ENCODE measurements at places on chromosomes 1 and 21. TPM values are rescaled to one million over a fixed set of nuclear protein-coding genes. Genes with fewer than 3 reads are reported as not detected.

- DNase-seq = peak; percentile 56
These were observed 2.0 kb downstream of the KCNA3 start for GRCh38 chr1:110672753-110673108.

DNA sequence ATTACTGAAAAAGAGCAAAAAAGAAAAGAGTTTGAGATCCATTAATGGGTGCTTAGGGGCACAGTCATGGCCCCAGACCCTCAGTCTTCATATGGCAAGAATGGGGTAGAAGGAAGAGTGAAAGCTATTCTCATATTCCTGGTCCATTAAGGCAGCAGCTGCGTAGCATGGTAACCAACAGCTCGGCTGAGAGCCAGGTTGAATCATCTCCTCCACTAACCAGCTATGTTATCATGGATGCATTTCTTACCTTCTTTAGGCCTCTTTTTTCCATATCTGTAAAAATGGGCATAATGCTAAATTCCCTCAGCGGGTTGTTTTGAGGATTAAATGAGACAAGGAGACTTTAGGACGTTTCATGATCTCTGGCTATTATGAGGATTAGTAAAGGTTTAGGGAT lies 15.0 kb upstream of the SARS1 start:
- DNase-seq = no peak

GRCh38 chr1:27623327-27624212 lies 11.4 kb downstream of the FGR start:
- DNase-seq = no peak

GRCh38 chr1:222377428-222378088 lies 170.3 kb downstream of the HHIPL2 start:
- no peak for DNase-seq

DNA sequence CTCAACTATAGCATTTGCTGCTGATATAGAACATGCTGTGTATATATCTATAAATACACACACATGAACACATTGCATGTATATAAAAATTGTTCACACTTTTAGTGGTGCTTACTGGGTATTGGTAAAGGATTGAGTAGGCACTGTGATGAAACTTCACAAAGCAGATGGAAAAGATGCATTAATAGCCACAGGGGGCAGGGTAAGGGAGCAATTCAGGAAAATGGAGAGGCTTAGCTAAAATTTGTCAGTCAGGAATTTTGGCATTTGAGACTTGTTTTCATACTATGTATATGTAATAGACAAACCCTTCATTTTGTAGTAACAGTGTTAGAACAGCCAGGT lies 633 bp upstream of the PPFIA4 start:
- no peak for DNase-seq

DNA sequence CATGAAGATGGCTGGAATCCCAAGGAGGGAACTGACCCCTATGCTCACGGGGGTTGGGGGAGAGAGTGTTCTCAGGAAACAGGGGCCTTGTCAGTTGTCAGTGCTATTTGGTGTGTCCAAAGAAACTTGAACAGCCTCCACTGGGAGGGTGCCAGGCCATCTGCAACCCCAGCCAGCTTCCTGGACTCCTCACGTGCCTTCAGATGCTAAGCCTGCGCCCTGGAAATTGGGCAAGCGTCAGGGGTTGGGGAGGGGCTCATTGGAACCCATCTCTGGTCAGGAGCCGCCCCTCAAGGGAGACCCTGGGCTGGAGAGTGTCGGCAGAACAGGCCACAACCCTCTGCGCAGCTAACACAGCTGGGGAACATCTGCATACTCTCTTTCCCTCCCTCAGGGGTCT lies 13.1 kb upstream of the LHX4 start:
- no peak for DNase-seq

GRCh38 chr1:153607381-153607780 lies 5.6 kb downstream of the S100A16 start:
- no peak for DNase-seq

- DNase-seq = no peak
These were observed 94.4 kb upstream of the SLC45A1 start for GRCh38 chr1:8223526-8223925.

GRCh38 chr1:93820554-93821422 lies 58.2 kb downstream of the DNTTIP2 start:
- DNase-seq = no peak

GRCh38 chr1:43206600-43207228 lies 34.6 kb downstream of the CFAP57 start:
- no peak for DNase-seq

DNA sequence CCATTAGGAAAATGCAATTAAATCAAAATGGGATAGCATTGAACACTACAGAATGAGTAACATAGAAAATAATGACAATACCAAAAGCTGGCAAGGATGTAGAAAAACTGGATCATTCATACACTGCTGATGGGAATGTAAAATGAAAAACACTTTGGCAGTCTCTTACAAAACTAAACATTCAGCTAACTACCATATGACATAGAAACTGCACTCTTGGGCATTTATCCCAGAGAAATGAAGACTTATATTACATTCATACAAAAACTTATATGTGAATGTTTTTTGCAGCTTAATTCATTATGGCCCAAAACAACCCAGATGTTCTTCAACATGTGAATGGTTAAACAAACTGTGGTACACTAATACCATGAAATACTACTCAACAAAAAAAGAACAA lies 66.4 kb downstream of the ANKRD13C start:
- DNase-seq = no peak

GRCh38 chr1:109944541-109944940 lies 33.9 kb downstream of the CSF1 start:
- DNase-seq = no peak

GRCh38 chr1:78385744-78386462 lies 104.9 kb upstream of the PTGFR start:
- no peak for DNase-seq

- DNase-seq = no peak
These were observed 4.4 kb upstream of the C4BPB start for GRCh38 chr1:207084232-207084631.

- peak; percentile 66 for DNase-seq
These were observed 130.0 kb upstream of the KCNJ15 start for GRCh38 chr21:38126666-38127303.

DNA sequence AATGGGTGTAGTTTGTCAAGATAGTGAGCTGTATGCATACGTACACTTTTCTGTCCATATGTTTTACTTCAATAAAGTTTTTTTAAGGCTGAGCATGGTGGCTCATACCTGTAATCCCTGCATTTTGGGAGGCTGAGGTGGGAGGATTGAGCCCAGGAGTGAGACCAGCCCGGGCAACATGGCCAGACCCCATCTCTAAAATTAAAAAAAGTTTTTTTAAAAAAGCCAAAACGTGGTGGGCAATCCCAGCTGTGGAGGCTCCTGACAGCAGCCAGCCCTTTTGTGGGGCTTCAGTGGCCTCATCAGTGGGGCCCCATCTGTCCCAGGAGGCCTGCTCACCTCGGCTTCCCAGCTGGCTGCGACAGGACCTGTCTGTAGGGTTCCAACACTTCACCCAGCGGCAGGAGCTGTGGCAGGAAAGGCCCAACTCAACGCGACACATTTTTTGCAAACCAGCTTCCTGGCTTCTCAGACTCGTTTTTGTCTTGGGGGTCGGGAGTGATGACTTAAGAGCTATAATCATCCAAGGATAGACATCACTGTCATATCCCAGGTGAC lies 56.9 kb upstream of the LBR start:
- no peak for DNase-seq

DNA sequence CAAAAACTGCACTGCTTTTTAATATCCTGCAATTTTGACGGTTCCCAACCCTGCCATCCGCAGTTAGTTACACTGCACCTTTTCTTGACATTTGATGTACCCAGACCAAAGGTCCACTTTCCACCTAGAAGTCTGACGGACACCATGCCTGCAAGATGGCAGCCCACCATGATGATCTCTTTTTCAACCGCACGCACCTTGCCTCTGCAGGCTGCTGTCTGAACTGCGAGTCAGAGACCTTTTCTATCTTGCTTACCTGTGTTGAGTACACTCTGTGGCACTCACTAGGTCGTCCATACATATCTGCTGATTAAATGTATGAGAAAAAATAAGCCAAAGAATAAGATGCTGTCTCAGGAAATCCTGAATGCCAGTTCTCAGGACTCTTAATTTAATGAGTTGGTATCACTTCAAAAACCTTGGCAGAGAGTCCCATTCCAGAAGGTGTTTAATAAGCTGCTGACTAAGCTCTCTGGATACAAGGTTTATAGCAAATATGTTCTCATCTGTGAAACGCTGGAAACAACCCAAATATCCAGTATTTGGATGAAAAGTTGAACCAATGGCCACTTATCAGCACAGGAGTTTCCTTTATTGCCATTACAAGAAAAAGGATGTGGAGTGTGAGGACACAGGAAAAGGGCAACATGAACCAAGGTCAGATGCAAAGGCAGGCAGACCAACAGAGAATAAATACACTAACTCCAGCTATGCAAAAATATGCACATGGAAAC lies 37.9 kb downstream of the GNG12 start:
- no peak for DNase-seq

DNA sequence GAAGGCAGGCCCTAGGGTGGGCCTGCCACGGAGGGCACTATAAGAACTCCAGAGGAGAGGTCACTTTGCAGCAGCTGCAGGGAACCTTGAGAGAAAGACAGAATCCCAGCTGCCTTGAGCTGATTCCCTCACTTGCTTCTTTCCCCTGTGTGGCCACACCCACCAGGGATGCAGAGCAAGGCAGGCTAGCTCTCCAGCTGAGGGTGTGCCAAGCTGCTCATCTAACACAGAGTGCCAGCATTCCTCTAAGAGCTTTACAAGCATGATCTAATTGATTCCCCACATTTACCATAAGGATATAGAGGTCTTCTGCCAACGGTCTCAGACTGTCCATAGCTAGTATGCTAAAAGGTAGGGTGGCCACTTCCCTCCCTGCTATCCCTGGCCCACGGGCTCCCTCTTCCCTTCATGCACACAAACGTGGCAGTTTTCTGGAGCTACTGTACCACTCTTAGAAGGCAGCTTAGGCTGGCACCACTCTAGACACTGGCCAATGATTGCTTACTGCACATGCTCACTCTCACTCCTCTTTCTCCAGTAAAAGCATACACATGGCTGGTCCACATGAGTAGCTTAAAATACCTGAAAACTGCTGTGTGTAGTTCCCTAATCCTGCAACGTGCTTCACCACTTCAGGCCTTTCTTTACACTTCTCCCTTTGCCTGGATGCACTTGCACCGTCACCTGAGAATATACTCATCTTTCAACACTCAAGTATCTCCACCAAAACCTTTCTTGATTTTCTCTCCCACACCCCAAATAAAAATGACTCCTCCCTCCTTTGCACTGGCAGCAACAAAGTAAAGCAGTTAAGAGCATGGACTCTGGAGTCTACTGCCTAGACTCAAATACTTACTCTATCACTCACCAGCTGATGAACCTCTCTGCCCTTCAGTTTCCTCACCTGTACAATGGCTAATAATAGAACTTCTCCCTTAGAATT lies 57.7 kb downstream of the DMAP1 start:
- DNase-seq = no peak

DNA sequence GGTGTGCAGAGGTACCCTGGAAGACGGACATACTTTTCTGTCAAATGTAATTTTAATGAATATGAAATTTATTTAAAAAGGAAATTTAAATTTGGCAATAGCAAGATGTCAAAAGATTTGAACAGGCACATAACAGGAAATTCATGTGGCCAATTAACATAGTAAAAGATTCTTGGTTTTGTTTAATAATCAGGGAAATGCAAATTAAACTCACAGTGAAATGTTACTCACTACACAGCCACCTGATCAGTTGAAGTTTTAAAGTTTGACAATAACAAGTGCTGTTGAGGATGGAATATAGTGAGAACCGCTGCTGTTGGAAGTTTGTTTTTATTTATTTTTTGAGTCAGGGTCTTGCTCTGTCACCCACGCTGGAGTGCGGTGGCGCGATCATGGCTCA lies 63.9 kb downstream of the TEX35 start:
- DNase-seq = no peak

DNA sequence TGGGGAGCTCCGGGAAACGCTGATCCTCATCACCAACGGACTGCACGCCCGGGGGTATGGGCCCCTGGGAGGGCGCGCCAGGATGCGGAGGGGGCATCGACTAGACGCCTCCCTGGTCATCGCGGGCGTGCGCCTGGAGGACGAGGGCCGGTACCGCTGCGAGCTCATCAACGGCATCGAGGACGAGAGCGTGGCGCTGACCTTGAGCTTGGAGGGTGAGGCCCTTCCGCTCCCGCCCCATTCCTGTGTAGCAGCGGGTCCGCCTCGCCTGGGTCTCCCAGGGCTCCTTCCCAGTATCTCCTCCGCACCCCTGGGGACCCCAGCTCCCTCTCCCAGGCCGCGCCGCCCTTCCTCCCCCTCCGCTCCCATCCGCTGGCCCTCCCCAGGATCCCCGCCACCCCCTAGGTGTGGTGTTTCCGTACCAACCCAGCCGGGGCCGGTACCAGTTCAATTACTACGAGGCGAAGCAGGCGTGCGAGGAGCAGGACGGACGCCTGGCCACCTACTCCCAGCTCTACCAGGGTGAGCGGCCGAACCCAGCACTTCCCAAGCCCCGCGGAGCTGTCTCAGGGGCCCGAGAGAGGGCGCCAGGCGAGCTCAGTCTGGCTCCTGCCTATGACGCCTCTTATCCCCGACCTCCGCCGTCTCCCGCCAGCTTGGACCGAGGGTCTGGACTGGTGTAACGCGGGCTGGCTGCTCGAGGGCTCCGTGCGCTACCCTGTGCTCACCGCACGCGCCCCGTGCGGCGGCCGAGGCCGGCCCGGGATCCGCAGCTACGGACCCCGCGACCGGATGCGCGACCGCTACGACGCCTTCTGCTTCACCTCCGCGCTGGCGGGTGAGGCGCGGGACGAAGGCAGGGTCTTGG lies 5.0 kb downstream of the HAPLN2 start:
- DNase-seq = peak; percentile 55

GRCh38 chr21:43906585-43907370 lies 41.8 kb downstream of the AGPAT3 start:
- no peak for DNase-seq

DNA sequence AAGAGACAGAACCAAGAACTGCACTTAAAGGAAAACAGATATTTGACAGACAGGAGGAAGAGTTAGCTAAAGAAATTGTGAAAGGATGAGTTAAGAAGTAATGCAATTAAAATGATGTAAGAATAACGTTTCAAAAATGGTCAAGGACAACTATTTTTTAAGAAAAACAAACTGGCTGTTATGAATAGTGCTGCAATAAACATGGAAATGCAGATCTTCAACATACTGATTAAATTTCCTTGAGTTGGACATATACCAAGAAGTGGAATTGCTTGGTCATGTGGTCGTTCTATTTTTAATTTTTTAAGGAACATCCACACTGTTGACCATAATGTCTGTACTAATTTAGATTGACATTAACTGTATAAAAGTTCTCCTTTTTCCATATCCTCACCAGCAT lies 23.1 kb upstream of the PHTF1 start:
- no peak for DNase-seq

The RSPO1 gene
- not detected for total RNA-seq

The SPRR1A gene
- total RNA-seq = not detected

The KCNE2 gene
- not detected for total RNA-seq

The CCDC27 gene
- total RNA-seq = not detected

The NTMT2 gene
- total RNA-seq = not detected

The HHAT gene
- 1.8 TPM for total RNA-seq

The KLF17 gene
- not detected for total RNA-seq

The TGFB2 gene
- not detected for total RNA-seq

Data from activated CD4-positive, alpha-beta memory T cell treated with anti-CD3 and anti-CD28 coated beads for 36 hours (primary cell).